Endodermal cell (in vitro differentiated cells): ENCODE measurements at places on chromosomes 12 and 14.
A peak's percentile ranks its signal among the peaks of the same experiment; 100 is the strongest.

DNA sequence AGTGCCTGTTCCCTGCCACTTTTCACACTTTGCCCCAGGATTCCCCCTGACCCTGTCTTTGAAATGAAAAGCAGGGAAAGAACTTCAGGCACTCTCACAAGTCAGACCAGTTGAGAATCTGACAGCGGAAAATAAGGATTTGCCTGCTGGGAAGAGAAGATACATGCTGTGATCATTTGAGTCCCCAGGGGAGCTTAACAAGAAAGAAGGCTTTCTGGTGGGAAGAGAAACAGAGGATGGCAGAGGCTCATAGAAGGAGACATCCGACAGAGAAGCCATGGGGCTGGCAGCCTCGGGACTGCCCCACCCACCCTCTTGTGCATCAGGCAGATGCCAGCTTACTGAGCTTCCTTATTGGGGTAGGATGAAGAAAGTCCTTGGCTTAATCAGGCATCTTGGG, 11.9 kb downstream of the TTC9 start:
- DNase-seq, result peak; percentile 59

DNA sequence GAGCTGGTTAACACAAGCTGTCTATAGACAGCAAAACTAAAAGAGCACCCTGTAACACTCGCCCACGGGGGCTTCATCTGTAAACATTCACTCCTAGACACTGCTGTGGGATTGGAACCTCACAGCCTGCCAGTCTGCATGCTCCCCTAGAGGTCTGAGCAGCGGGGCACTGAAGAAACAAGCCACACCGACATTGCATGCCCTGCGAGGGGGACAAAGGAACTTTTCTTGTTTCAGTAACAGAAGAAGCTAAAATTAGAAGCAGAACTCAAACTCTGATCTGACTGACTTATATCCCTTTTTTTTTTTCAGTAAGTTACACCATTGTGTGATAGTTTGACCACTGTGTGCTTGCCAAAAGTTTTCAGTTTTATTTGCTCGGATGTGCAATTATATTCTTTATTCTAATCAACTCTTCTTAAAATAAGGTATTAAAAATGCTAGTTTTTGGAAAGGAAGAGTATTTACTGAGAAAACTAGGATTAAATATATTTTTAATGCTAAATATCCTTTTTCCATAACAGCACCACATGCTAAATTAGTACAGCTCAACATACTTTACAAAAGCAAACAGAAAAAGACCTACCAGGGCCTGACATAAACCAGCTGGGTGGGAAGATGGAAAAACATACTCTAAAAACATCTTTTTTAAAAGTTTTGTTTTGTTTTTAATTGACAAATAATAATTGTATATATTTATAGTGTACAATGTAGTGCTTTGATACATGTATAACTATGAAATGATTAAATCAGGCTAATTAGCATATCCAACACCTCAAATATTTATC, 100.2 kb downstream of the EPS8 start:
- DNase-seq, result peak; percentile 68

DNA sequence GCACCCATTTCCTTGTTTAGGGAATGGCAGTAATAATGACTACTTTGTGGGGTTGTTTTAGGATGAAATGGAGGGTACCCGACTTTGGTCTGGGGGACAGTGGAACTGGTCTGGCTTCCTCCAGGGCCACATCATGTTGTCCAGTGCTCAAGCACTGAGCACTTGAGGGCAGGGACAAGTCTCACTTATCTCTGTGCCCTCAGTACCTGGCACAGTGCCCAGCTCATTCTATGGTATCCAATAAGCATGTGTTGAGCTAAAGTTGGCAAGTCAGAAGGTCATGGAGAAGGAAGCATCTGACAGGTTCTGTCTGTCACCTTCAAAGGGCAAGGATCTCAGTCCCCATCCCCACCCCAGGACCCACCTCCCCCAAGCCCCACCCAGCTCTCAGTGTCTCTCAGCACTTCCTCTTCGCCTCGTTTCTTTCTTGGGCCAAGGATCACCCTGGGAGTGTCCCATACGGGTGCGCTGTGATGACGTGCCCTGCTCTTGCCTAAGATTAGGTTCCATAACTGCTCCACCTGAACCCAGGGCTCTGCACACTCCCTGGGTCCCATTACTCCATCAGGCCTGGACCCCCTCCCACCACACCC, 24.3 kb upstream of the TMEM106C start:
- peak; percentile 30 for DNase-seq

DNA sequence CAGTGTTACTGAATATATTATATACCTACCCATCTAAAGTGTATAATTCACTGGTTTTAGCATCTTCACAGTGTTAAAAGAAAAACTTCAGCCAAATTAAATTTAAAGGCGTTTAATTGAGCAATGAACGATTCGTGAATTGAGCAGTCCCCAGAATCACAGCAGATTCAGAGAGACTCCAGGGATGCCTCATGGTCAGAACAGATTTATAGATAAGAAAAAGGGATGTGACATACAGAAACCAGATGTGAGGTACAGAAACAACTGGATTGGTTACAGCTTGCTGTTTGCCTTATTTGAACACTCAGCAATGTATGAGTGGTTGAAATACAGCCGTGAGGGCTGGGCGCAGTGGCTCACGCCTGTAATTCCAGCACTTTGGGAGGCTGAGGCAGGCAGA, 84.6 kb downstream of the WNK1 start:
- no peak for DNase-seq

- DNase-seq, result no peak
These were observed 20.1 kb downstream of the NGB start for GRCh38 chr14:77250927-77251326.

DNA sequence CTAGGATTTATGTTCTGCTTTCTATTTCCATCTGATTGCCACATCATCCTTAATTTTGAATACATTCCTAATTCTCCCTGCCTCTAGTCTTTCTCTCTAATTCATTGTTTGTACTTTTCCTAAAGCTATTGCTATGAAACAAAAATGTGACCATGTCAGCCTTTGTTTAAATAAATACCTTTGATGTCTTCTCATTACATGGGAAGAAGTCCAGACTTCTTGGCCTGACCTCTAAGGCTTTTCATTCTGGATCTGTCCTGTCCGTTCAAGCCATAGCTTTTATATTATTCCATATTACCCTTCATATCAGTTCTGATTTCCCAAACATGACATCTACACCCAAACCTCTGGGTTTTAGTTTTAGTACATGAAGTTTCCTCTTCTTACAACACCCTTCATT, 91.4 kb downstream of the CDK17 start:
- no peak for DNase-seq

DNA sequence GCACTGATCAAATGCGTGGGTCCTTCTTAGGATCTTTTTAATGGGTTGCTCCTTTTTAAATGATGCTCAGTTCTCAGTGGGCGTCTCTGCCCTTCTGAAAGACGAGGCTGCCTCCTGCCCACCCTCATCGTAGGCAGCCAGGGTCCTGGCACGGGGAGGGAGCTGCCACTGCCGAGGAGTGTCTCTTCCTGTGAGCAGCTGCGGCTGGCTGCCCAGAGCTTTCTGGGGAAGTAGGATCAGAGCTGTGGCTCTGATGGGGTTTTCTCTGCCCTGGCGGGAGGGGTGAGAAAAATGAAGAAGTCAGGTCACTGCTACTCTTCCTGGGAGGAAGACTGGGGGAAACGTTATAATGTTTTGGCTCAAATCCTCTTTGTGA, 31.1 kb upstream of the BEGAIN start:
- DNase-seq, result peak; percentile 50

DNA sequence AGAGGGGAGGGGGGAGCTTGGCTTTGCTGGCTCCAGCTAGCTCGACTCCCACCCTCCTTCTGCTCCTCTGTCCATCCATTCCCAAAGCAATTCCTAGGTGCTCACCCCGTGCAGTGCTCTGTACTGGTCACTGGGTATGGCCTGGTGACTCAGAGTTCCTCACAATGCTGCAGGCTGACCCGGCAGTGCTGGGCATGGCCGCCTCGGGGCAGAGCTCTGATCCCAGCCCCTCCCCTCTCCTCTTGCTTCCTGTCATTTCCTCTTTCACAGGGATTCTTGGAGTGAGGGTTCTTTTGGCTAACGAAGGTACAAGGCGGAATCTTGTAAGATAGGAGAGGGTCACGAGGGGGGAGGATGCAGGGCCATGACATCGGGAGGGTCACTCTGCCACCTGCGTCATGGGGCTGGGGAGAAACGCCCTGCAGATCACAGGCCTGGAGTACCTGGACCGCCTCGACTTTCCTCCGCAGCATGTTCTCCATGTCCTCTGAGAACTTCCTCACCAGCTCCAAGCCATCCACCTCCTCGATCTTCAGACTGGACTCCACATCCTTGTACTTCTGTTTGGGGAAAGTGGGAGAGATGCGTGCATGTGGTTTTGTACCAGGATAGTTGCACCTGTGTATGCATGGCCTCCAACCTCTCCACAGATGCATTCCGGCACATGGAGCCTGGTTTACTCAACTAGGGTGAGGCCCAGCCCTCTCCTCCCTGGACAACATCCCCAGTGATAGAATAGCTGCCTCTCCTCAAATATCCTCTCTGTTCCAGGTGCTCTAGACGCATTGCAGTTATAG, 5.7 kb downstream of the CACNA2D4 start:
- peak; percentile 53 for DNase-seq

DNA sequence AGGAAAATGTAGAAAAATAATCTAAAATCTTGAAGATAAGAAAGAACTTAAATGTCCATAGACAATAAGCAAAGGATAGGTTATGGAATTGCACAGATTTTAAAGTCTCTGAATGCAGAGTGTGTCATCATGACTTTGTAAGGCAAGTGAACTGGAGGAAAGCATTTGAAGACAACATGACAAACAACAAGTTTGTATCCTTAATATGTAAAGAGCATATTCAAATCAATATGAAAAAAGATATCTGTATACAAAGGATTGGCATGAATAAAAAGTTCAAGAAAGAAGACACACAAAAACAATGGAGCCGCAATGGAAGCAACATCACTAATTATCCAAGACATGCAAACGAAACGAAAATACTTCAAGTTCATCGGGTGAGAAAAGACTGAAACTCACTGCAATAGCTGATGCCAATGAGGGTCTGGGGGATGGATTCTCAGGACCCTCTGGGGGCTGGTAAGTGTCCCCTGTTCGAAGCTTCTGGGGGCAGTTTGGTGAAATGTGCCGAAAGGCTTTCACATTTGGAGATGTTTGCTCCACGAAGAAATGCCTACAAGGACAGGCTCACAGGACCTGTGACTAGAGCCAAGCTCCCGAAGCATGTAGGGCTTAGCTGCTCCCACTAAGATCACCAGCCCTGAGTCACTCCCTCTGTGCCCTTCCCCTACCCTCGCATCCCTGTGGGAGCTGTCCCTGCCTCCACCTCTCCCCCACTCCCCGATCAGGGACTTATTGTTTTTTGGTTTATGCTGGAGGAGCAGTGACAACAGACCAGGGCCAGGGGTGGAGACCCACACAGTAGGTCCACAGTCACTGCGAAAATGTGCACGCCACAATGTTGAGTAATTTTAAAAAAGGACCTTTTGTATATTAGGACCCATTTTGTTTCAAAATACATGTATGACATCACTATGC, 345.7 kb upstream of the SFSWAP start:
- peak; percentile 28 for DNase-seq

DNA sequence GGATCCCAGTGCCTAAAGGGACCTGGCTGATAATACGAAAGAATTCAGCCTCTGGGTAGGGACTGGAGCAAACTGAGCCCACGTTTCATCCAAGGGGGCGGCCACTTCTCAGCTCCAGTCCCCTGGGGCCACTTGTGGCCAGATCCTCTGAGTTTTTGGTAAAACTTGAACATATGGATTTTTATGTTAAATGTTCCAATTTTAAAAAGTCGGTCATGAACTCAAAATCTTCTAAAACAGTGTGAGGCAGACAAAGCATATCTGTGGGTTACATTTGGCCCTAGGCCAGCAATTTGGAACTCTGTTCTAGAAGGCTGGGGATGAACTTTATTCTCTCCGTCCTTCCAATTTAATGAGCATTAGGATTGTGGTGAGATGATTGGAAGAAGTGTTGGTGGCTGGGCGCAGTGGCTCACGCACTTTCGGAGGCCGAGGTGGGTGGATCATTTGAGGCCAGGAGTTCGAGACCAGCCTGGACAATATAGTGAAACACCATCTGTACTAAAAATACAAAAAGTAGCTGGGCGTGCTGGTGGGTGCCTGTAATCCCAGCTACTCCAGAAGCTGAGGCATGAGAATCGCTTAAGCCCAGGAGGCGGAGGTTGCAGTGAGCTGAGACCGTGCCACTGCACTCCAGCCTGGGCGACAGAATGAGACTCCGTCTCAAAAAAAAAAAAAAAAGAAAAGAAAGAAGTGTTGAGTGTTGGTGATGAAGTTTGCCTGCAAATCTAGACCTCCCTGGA, 3.0 kb upstream of the PPP1CC start:
- DNase-seq, result no peak

DNA sequence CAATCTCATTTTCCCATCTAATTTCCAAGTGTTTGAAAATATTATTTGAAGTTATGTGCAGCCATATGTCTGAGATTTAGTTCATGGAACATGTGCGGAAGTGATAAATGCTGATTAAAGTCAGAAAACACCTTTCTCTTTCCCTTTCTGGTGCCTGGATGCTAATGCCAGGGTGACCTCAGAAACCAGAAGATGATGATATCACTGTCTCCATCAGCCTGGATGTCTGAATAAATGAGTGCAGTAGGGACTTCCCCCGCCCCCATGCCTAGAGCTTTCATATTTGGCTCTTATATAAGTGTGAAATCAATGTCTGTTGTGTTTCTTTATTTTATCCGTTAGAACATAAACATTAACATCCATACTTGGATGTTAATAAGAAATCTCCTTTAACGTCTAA, 261.9 kb upstream of the LRIG3 start:
- DNase-seq, result no peak

DNA sequence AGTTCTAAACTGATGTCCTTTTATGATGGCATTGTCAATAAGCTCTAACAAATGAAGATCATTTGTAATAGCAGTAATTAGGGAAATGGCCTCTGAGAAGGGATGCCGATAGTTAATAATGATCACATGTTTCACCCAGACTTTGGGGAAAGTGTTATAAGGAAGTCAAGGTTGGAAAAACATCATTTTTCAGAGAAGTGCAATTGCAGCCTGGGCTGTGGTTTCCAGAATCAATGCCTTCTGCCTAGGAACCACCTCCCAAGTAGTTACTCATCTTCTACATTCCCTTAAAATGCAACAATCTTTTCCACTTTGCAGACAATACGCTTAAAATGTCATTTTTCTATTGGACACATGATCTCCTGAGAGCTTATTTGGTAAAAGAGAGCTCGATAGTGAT, 879 bp downstream of the EDDM3A start:
- no peak for DNase-seq

- no peak for DNase-seq
These were observed 50.1 kb downstream of the CCDC88C start for GRCh38 chr14:91367173-91368171.

GRCh38 chr12:65742018-65743010, 82.0 kb upstream of the HMGA2 start:
- peak; percentile 96 for DNase-seq

DNA sequence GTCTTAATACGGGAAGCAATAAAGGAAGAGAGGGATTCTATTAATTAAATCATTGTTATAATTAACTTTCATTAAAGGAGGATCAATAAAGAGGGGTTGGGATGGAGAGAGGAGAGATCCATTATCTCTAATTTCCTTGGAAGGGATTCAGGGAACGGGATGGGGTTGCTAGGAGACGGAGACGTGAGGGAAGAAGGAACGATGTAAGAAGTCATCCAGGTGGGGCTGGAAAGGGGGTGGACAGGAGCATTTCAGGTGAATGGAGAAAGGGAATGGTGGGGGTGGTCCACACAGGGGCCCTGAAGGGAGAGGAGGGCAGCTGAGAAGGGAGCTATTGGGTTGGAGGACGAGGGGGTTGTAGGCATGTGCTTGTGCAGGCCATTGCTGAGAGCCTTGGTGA, 17.2 kb downstream of the CALCOCO1 start:
- no peak for DNase-seq

GRCh38 chr12:107748472-107748871, 12.5 kb downstream of the PRDM4 start:
- no peak for DNase-seq
